ENCODE measurements at places on chromosomes 3 and 15. TPM values are rescaled to one million over a fixed set of nuclear protein-coding genes. Genes with fewer than 3 reads are reported as not detected.

PDCD10 gene
- 117 TPM for total RNA-seq

MYZAP gene
- 5.1 TPM for total RNA-seq

PPP1R14D gene
- total RNA-seq = 0.51 TPM

UCN2 gene
- 0.94 TPM for total RNA-seq

FILIP1L gene
- 5.2 TPM for total RNA-seq

PLCH1 gene
- total RNA-seq = 11.6 TPM

STRIT1 gene
- not detected for total RNA-seq

OSBPL10 gene
- 53.3 TPM for total RNA-seq

PSTPIP1 gene
- total RNA-seq = not detected

SKOR1 gene
- total RNA-seq = 0.27 TPM

LYZL4 gene
- not detected for total RNA-seq

CCDC39 gene
- total RNA-seq = not detected

GNAT1 gene
- not detected for total RNA-seq

DAZL gene
- not detected for total RNA-seq

RGMA gene
- 0.78 TPM for total RNA-seq

NUDT16 gene
- 43.3 TPM for total RNA-seq

FOXL2 gene
- 0.86 TPM for total RNA-seq

All from Calu3 (cell line).